NCI-H2029 (cell line): ENCODE measurements at places on chromosomes 3 and 15.
A peak's percentile ranks its signal among the peaks of the same experiment; 100 is the strongest.

DNA sequence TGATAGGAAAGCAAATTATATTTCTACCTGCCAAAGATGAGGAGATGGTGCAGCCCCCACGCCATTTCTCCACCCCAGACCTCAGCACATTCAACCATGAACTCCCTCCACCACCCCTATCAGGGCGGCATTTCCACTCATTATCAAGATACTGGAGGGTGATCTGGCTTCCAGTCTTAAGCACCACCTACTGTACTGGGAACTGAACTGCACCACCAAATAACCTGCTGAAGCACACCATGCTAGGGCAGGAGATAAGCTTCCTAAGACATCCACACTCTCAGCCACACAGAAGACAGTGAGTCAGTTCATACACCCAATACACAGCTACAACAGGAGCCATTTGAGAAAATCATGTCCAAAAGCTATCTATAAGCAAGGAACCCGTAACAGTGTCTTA lies 98.8 kb downstream of the FGF7 start:
- no peak for DNase-seq

GRCh38 chr3:159964166-159964973 lies 24.3 kb upstream of the IL12A start:
- no peak for DNase-seq

DNA sequence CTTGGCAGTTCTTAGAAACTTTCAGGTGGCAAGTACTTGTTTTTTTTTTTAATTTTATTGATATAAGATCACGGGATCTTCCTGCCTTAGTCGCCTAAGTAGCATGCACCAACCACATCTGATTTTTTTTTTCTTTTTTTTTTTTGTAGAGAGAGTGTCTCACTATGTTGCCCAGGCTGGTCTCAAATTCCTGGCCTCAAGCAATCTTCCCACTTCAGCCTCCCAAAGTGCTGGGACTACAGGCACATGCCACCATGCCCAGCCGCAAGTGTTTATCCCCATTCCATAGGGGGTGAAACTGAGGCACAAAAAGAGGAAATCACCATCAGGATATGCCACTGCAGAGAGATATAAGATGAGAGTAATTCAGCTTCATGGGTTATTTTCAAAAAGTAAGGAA lies 102.9 kb downstream of the IGF2BP2 start:
- DNase-seq, result no peak

DNA sequence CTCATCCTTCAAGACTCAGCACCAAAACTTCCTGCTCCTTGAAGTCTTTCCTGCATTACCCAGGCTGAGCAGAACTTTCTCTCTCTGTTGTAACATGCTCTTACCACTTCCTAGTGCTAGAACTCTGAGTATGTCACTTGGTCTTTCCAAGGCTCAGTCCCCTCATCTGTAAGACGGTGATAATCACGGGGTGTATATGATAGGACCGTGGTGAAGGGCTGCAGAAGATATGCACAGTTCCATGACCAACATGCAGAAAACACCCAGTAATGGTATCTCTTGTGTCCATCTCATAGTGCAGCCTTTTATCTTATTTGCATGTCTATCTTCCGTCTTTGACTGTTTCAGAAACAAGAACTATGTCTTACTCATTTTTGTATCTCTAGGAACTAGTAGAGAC lies 154.5 kb downstream of the ZNF621 start:
- no peak for DNase-seq

DNA sequence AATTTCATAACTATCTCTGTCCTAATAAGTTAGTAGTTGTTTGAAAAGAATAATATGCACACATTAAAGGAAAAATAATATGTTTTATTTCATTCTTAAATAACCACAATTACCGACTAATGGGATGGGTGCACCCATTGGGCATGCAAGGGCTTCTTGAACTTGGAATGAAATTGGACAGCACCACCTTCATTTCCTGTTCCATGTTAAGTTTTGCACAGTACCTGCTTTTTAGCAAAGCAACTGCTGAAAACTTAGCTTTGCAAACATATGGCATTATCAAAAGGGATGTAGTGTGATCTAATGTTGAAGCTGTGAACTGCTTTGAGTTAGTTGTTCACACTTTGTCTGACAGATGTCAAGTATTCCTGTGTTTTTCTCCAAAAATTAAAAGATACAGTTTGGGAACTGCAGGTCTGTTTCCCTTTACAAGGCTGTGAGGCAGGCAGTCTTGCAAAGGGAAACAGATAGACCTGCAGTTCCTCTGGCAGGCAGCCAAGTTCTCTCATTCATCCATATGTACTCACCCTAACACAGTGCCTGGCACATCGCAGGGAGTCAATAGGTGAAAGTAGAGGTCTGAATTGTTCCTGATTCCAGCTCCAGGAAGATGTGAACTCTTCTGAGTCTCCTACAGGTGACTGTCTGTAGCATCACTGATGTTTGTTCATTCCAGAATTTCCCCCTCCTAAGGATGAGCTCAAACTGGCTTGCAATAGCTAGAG lies 64.3 kb upstream of the GOLGA8B start:
- no peak for DNase-seq

GRCh38 chr3:131540821-131541220 lies 38.0 kb upstream of the MRPL3 start:
- no peak for DNase-seq

GRCh38 chr3:108408883-108409799 lies 101.3 kb downstream of the MYH15 start:
- DNase-seq, result no peak

GRCh38 chr3:45198264-45199260 lies 27.5 kb downstream of the TMEM158 start:
- no peak for DNase-seq

GRCh38 chr3:58333206-58334012 lies 717 bp downstream of the PXK start:
- DNase-seq, result no peak

GRCh38 chr15:66254089-66254950 lies 770 bp upstream of the MEGF11 start:
- no peak for DNase-seq

GRCh38 chr3:82033186-82033585 lies 271.7 kb upstream of the GBE1 start:
- DNase-seq, result no peak

- DNase-seq, result no peak
Measured at GRCh38 chr3:67540198-67540894, 114.1 kb downstream of the SUCLG2 start.

DNA sequence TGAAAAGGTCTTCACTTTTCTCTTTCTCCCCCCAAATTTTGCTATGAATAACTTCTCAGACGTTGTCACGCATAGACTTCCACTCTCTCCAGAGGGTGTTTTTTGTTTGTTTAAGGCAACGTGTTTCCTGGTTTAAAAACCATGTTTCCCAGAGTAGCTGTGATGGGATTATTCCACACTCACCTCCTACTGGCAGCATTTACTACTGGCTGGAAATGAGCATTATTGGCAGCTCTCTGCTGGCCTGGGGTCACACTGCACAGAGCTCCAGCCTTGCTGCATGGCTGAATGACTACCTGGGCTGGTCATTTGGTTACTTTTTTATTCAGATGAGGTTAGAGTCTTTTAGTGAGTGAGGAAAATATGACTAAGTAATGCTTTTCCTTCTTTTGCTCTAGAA lies 65.2 kb downstream of the RARB start:
- DNase-seq, result no peak

DNA sequence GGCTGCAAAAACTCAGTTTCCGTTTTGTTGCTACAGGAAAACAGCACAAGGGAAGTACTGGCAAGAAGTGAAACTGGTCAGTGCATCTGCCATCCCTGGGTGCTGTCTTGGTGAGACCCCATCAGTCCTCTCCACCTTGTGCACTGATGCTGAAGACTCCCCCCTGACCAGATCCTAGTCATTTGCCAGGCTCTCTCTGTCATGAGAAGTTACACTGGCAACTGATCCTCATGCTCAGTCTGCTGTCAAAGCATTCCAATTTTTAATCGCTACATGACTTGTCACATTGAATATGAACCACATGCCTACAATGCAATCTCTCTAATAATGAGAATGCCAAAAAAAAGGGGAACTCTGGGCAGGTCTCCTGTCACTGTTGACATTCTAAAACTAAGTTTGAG lies 296.5 kb downstream of the ZIC1 start:
- no peak for DNase-seq

- DNase-seq, result no peak
Measured at GRCh38 chr15:23395030-23395692, 40.6 kb downstream of the GOLGA8S start.

DNA sequence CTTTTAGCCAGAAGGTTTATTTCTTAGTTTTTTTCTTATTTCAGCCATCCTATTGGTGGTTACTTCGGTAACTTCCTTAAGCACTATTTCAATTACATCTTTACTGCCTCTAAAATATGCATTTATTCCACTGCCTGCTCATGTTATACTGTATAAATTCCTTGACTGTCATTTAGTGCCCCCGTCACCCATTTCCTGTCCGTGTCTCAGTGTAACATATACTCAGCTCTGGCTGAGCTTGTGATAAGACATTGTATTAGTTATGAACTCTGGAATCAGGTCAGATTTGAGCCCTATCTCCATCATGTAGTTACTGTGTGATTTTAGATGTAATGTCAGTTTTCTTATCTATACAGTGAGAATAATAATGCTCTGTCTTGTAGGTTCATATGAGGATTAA lies 24.2 kb downstream of the PIAS1 start:
- no peak for DNase-seq

DNA sequence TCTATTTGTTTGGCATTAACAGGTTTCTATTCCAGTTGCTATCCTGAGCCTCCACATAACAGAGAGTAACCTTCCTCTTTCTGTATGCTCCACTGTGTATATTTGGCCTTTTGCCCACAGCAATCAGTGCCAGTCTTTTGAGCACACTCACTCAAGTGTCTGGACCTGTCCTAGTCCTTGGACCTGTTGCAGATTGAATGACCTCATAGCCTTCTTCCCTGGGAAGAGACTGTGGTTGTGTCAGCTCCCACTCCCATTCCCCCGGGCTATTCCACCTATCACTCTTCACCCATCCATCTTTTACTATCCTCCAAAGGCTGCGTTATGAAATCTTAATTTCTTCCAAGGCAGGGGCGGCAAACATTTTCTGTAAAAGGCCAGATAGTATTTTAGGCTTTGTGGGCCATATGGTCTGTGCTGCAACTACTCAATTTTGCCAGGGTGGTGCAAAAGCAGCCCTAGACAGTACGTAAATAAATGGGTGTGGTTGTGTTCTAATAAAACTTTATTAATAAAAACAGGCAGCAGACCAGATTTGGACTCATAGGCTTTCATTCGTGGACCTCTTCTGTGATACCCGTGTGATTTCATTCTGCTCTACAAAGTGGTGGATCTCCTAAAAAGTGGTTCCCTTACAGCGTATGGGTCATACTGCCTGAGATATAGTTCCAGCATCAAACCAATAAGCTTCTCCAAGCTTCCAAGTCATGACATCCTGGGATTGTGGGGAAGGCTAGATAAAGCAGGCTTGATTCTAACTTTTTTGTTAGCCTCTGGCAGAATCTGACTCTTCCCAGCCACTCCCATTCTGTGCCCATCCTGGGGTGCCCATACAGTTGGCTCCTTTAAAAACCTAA lies 57.4 kb downstream of the CDAN1 start:
- peak; percentile 26 for DNase-seq

DNA sequence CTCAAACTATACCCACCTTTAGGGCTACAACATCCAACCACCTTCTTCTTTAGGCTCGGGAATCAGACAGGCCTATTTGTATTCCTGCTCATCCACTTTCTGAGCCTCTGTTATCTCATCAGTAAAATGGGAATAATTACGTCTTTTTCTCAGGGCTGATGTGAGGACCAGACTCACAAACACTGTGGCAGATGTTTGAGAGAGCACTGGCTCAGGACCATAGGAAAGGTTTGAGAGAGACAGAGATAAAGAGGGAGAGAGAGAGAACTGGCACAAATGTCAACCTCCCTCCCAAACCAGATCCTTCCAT lies 4.8 kb upstream of the DAPK2 start:
- DNase-seq, result no peak

DNA sequence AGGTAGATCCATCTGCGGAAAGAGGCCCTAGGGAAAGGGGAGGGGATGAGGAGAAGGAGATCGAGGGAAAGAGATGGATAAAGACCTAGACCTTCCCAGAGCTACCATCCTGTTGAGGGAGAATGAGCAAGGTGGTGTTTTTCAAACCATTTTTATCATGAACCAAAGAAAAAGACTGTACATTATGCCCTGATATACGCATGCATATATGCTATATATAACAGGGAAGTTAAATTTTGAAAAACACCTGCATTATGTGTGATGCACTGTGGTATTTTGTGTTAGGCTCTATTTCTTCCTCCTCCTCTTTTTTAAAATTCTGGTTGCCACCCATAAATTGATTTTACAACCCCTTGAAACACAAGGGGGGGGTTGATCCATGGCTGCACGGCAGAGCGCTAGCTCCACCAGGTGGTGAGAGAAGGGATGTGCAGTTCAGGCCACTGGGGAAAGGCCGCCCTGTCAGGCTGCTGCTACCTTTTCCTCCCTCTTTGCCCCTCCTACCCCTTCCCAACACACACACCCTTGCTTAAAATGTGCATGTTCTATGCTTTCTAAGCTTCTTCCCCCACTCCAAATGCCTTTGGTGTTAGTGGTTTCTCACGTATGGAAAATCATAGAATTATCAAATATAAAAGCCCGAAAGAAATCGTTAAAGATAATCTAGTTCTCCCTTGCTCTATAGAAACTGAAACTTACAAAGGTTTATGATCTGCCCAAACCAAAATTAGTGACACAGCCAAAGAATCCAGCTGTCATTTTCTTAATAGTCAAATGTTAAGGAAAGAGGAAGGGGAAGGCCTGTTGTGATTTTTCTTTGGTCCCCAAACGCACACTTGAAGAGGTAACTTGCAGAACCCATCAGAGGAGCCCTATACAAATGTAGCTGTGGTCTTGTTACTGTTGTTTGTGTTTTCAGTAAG lies 262.0 kb upstream of the UMPS start:
- DNase-seq, result peak; percentile 12

DNA sequence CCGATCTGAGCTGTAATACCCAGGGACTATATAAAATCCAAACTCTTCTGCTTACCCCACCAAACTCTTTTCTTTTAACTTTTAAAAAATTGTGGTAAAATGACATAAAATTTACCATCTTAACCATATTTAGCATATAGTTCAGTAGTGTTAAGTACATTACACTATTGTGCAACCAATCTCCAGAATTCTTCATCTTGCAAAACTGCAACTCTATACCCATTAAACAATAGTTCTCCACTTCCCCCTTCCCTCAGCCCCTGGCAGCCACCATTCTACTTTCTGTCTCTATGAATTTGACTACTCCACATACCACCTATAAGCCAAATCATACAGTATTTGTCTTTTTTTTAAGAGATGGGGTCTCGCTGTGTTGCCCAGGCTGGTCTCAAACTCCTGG lies 38.7 kb downstream of the SENP8 start:
- no peak for DNase-seq
